ENCODE measurements at places on chromosomes 11 and 22. TPM values are rescaled to one million over a fixed set of nuclear protein-coding genes. Genes with fewer than 3 reads are reported as not detected.

DNA sequence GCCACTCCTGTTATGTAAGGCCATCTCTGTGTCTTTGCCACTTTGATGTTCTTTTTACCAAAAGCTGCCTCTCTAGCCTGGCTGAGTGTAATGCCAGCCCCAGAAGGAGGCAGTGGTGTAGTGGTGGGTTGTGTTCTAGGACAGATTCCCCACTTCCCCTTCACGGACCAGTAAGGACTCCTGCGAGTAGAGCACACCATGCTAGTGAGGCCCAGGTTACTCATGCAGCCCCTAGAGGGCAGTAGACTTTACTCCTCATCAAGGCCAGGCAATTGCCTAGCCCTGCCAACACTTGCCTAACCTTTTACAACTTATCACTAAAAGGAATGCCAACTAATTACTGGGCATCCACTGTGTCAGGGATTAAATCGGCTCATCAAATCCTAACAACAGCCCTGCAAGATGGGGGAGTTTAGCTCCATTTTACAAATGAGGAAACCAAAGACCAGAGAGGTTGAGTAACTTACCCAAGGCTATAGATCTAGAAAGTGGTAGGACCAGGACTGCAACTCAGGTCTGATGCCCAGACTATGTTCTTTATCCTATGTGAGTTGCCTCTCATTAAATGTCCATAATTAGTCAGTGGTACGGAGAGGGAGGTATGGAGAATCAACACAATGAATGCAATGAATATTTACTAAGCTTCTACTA lies 75.3 kb downstream of the APIP start:
- DNase-seq = peak; percentile 42

ACTN3 gene
- not detected for total RNA-seq

DNA sequence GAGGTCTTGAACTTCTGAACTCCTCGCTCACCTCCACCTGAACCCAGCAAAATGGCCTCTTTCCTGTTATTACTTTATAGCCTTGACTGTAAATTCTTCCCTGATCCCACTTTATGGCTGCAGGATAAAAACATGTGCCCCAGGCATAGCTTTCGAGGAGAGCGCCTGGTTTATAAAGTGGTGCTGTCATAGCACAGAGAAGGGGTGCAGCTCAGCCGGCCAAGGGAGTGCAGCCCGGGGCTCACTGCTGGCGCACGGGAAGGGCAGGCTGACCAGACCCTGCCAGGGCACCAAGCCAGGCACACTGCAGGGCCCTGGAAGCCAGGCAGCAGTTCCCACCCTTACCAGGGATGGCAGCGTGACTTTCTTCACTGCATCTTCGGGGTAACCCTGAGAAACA lies 50.9 kb downstream of the ISX start:
- no peak for DNase-seq

- no peak for DNase-seq
These were observed 103.8 kb upstream of the CHORDC1 start for GRCh38 chr11:90326647-90327046.

SULT4A1 gene
- total RNA-seq = not detected

DNA sequence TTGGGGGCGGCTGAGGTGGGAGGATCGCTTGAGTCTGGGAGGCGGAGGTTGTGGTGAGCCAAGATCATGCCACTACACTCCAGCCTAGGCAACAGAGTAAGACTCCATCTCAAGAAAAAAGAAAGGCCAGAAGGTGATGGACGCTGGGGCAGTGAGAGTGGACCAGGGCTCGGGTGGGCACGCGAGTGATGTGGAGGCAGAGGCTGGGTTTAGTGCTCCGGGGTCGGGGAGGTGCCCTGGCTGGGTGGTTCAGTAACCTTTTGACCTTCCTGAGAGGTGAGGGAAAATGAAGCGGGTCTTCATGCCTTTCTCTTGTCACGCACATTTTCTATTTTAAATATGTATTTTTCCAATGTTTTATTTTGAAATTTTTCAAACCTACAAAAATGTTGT lies 45.1 kb downstream of the ST14 start:
- DNase-seq = no peak

GRCh38 chr11:102920118-102920684 lies 35.3 kb downstream of the MMP13 start:
- DNase-seq = no peak

MUC6 gene
- total RNA-seq = not detected

- peak; percentile 12 for DNase-seq
These were observed 141.1 kb downstream of the RCN1 start for GRCh38 chr11:32231909-32232493.

OR56A1 gene
- total RNA-seq = not detected

DNA sequence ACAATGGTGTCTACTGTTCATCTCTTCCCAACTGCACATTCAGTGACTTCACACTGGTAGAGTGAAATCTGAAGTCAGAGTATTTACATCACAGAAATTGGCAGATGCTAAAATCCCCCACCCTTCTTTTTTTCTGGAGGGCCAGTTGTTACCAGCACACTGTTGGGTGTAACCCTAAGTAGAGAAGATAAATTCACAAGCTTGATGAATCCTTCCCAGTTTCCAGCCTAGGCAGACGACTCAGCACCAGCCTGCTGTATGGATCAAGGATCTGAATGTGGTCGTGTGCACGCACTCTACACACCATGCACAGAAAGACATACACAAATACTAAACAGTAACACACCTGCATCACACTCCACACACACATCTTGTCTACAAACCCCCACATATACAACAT lies 46.0 kb downstream of the ARRB1 start:
- no peak for DNase-seq

GRCh38 chr11:60899046-60899936 lies 7.1 kb downstream of the PRPF19 start:
- DNase-seq = peak; percentile 26

GRCh38 chr11:127986073-127986472 lies 601.3 kb downstream of the ETS1 start:
- no peak for DNase-seq

DNA sequence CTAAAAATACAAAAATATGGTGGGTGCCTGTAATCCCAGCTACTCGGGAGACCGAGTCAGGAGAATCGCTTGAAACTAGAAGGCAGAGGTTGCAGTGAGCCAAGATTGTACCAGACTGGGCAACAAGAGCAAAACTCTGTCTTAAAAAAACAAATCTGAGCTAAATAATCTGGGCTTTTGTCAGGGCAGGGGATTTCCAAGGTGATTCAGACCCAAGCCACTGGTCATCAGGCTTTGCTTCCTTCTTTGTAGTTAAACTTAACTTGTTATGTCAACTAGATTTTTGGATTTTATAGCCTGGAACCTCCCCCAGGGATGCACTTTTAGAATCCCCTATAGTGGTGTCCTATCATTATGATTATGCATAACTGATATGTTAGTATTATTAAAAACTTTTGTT lies 27.0 kb upstream of the SLC22A8 start:
- no peak for DNase-seq

MS4A6E gene
- total RNA-seq = not detected

DNA sequence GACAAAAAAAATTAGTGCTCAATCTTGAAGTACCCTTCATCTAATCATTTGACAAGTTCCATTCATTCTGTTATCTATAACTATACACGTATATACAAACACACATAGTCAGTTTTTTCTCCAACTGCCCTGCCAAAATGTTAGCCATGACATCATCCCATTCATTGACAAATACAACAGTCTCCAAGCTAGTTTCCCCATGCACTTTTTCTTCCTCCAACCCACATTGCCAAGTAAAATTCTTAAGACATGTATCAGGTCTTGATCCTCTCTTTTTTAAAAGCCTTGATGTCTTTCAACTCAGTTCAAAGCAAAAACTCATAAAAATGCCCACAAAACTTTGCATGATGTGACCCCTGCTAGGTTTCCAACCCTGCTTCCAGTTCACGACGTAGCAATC lies 58.1 kb downstream of the DDI1 start:
- DNase-seq = no peak

DNA sequence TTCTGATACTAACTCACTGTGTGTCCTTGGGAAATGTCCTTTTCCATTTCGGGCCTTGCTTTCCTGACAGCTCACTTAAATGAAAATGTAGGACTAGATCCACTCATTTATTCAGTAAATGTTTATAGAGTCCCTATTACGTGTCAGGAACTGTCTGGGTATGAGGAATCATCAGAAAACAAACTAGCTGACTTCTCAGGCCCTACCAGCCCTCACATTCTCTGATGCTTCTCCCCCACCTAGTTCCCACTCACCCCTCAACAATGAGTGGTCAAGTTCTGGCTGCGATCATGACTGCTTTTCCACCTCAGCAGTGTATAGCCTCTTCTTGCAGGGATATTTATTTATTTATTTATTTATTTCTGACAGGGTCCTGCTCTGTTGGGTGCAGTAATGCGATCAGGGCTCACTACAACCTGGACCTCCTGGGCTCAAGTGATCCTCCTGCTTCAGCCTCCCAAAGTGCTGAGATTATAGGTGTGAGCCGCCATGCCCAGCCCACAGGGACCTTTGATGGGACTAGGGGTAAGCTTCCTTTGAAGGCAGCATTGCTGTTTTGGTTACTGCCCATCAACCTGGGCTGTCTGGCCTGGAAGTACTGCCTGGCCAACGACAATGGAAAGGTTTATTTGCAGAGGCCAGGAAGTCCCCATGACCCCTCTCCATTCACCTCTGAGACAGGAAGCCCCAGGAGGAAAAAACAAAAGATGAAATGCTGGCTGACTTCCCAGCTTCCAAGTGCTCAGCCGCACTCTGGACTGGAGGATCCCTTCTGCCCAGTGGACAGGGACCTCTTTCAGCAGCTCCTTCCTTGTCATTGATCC lies 33.1 kb upstream of the POLD3 start:
- DNase-seq = no peak

C11orf42 gene
- not detected for total RNA-seq

EXT2 gene
- total RNA-seq = 27.7 TPM

DNA sequence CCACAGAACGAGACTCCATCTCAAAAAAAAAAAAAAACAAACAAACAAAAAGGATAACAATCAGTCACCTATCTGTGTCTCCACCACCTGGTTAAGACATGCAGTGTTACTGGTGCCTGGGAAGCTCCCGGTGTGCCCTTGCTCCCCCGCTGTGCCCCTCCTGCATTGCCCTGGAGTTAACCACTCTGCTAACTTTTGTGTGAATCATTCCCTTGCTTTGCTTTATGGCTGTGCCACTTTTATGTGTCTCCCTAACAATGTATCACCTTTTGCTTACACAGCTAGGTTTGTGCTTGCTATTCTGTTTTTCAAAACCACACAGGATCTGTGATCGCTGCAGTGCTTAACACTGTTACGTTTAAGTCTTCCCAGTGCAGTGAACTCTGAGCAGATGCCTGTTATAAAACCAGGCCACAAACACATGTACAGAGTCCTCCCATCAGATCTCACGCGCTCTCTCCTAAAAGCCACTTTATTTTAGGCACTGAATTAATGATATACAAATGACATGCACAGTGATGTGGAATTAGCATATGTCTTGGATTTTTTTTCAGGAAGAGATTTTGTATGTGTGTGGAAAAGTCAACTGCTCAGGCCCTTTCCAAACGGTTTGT lies 69.9 kb downstream of the BUD13 start:
- DNase-seq = no peak

DNA sequence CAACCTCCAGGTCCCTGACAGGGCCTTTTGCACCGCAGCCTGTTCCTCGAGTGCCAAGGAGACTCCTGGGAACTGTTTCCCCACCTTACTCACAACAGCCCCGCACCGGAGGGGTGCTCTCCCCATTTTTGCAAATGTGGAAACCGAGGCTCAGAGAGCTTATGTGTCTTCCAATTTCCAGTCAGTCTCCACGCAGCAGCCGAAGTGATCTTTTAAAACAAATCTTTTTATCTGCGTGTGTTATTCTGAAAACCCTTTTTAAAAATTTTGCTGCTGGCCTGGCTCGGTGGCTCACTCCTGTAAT lies 409 bp upstream of the TMEM134 start:
- no peak for DNase-seq

DDTL gene
- 3.3 TPM for total RNA-seq

- DNase-seq = no peak
These were observed 909.0 kb downstream of the BRD1 start for GRCh38 chr22:48918585-48919186.

- peak; percentile 62 for DNase-seq
These were observed 327.6 kb upstream of the PLET1 start for GRCh38 chr11:112588252-112588694.

DNA sequence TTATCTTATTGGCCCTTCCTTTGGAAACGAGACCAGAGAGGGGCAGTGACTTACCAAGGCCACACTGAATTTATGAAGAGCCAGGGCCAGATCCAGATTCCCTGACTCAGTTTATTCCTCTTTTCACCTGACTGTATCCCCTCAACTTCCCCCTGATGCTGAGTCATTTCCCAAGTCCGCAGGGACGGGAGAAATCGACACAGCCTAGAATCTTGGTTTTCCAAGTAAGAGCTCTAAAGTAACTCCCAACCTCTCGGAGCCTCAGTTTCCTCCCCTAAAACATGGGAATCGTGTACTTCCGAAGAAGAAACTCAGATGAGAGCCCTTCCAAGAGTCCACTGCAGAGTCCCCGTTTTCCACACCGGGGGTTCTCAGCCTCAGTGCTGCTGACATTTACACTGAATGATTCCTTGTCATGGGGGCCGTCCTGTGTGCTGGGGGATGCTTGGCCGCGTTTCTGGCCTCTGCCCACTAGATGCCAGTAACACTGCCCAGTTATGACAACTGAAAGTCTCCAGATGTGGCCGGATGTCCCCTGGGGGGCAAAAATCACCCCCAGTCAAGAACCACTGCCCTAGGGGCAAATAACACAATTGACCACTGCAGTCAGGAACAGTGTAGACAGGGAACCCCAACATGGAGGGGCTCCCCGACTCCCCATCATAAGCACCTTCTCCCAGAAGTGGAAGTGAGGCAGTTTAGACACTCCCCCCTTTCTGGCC lies 11.2 kb downstream of the MPST start:
- DNase-seq = no peak

LRP4 gene
- total RNA-seq = 0.02 TPM

- DNase-seq = no peak
These were observed 17.6 kb downstream of the VSTM5 start for GRCh38 chr11:93832780-93833179.

CCDC116 gene
- 0.42 TPM for total RNA-seq

- DNase-seq = no peak
These were observed 403 bp downstream of the RBM7 start for GRCh38 chr11:114400915-114401223.

DNA sequence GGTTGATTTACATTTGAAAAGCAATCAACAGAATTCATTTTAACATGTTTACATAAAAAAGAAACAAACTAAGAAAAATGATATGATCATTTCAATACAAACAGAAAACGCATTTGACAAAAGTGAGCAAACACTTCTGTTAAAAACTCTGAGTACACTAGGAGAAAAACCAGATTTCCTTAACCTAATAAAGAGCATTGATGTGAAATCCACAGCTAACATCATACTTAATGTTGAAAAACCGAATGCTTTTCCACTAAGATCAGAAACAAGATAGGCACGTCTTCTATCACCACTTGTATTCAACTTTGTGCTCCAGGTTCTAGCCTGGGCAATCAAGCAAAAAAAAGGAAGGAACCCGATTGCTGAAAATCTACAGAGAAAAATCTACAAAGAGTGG lies 227.6 kb downstream of the SBF2 start:
- DNase-seq = no peak

GRCh38 chr11:68340784-68341556 lies 28.6 kb downstream of the LRP5 start:
- DNase-seq = peak; percentile 47

- DNase-seq = no peak
These were observed 51.6 kb downstream of the ST3GAL4 start for GRCh38 chr11:126407101-126407521.

All from activated CD4-positive, alpha-beta T cell treated with anti-CD3 and anti-CD28 coated beads, Interleukin-2, amount 10 ng/mL, durations not matched to agents 7 days and 5 days (primary cell).